ENCODE measurements at places on chromosomes 11 and 22. TPM values are rescaled to one million over a fixed set of nuclear protein-coding genes. Genes with fewer than 3 reads are reported as not detected.
A peak's percentile ranks its signal among the peaks of the same experiment; 100 is the strongest.

The DSCAML1 gene
- 0.03 TPM for total RNA-seq

DNA sequence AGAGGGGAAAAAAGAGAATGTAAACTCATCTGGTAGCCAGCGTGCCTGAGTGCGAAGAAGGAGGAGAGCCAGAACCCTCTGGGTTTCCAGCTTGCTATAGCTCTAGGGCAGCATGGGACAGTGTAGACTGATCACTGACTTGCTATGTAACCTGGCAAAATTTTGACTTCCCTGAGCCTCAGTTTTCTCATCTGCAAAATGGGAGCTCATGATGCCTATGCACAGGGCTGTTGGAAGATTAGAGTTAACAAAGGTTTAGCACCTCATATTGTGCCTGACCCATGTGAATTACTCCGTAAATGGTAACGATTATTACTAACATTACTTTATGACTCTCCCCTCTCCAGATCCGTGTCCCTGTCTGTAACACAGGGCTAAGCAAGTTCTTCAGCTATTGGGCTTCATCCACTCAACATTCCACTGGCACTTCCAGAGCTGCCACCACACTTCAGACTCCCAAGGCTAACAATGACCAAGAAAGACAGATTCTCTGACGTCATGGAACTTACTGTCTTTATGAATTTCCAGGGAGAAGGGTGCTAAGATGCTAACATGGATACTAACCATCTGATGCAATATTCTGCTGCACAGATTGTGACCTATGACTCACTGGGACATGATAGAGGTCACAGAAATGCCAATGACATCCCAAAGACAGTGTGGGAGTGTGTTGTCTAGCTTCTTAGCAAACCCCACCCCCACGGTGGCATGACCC is 195.2 kb downstream of the TRIM29 start:
- no peak for DNase-seq
- H3K4me1 ChIP-seq, result no peaks in the 10 kb centered on the region
- H3K27me3 ChIP-seq, result no peaks in the 10 kb centered on the region
- no peaks in the 10 kb centered on the region for H3K36me3 ChIP-seq
- H3K27ac ChIP-seq, result no peak overlapping the region
- no peak overlapping the region for H3K4me3 ChIP-seq

- H3K4me3 ChIP-seq, result peak within 1 kb of the TSS; percentile 90
- peaks cover 57% of the 10 kb centered on the region for H3K4me1 ChIP-seq
- peaks cover 12% of the 10 kb centered on the region for H3K36me3 ChIP-seq
- peaks cover 68% of the 10 kb centered on the region for H3K27me3 ChIP-seq
Measured at GRCh38 chr22:24951942-24952836, at the start of gene KIAA1671. TSS of gene KIAA1671 (plus strand) at chr22:24952716. CDS start at chr22:25028000, 75,284 bp downstream.

DNA sequence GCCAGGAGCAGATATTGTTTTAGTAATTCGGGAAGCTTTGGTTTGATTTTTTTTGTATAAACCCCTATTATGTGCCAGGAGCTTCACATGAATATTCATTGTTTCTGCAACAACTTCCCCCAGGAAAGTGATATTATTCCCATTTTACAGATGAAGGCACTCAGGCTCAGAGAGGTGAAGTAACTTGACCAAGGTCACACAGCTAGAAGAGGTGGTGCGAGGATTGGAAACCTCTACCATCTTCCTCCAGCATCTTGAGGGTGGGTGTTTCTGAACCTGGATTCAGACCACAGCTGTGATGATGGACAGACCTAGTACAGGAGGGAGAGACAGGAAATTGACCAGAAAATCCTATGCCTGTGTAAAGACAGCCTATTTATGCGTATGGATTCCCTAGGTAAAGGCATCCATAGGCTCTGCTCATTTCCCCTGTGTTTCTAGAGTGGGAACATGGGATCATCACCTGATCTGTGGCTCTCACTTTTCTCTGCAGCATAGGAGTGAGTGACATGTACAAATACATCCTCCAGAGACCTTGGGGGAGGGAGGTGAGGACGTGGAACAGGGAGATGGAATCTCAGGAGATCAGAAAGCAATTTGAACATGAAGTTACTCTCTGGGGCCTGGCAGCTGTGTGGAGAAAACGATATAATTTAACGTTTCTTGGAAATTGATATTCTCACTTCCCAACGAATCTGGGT is 81.4 kb downstream of the TSPAN18 start:
- no peak for DNase-seq
- H3K27ac ChIP-seq, result no peak overlapping the region
- no peaks in the 10 kb centered on the region for H3K27me3 ChIP-seq
- H3K4me3 ChIP-seq, result no peak overlapping the region
- H3K36me3 ChIP-seq, result no peaks in the 10 kb centered on the region
- H3K4me1 ChIP-seq, result peaks cover 7% of the 10 kb centered on the region

GRCh38 chr22:46467006-46467405 is 70.4 kb downstream of the CELSR1 start:
- no peak overlapping the region for H3K4me3 ChIP-seq
- H3K27me3 ChIP-seq, result no peaks in the 10 kb centered on the region
- H3K36me3 ChIP-seq, result no peaks in the 10 kb centered on the region
- DNase-seq, result no peak
- H3K4me1 ChIP-seq, result no peaks in the 10 kb centered on the region

GRCh38 chr22:42317691-42318547 is 47.5 kb upstream of the TCF20 start:
- H3K4me1 ChIP-seq, result peaks cover 29% of the 10 kb centered on the region
- H3K36me3 ChIP-seq, result no peaks in the 10 kb centered on the region
- DNase-seq, result no peak
- H3K4me3 ChIP-seq, result no peak overlapping the region

DNA sequence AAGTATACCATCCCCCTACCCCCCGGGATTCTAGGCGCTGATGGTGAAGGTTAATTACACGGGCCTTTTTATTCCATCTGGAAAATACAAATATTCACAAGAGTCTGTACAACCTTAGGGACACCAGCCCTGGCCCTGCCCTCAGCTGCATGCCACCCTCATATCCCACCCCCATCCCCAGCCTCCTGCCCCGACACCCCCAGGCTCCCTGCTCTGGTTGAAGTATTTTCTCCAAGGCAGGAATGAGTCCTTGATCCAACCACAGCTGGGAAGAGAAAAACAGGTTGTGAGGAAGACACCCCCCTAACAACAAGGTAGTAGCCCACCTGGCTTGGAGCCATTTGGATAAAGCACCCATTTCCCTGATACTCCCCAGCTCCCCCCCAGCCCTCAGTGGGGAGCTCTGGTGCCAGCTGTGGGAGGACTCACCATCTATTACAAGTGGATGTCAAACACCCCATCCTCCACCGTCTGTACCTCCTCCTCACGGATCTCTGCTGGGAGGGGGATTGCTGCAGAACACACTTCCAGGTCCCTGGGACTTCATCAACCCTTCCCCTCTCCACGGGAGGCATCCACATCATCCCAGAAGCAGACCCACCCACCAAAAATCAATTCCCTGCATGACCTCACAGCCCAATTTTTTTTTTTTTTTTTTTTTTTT is 4.0 kb upstream of the NRXN2 start:
- DNase-seq, result no peak
- peaks cover 10% of the 10 kb centered on the region for H3K4me1 ChIP-seq
- no peak overlapping the region for H3K4me3 ChIP-seq
